Thoracic aorta (tissue), 2 donors: ENCODE measurements at places on chromosomes 16 and 17.

DNA sequence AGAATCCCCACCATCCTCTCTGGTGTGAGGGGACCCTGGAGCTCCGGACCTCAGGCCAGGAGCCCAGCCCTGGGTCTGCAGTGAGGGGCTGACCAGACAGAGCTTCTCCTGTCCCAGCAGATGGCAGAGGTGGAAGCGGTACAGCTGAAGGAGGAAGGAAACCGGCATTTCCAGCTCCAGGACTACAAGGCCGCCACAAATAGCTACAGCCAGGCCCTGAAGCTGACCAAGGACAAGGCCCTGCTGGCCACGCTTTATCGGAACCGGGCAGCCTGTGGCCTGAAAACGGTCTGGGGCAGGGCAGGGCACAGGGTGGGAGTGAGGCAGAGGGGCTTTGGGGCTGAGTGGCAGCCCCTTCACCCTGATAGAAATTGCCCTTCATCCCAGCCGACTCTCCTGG lies 527 bp downstream of the UNC45B start:
- DNase-seq = no peak

DNA sequence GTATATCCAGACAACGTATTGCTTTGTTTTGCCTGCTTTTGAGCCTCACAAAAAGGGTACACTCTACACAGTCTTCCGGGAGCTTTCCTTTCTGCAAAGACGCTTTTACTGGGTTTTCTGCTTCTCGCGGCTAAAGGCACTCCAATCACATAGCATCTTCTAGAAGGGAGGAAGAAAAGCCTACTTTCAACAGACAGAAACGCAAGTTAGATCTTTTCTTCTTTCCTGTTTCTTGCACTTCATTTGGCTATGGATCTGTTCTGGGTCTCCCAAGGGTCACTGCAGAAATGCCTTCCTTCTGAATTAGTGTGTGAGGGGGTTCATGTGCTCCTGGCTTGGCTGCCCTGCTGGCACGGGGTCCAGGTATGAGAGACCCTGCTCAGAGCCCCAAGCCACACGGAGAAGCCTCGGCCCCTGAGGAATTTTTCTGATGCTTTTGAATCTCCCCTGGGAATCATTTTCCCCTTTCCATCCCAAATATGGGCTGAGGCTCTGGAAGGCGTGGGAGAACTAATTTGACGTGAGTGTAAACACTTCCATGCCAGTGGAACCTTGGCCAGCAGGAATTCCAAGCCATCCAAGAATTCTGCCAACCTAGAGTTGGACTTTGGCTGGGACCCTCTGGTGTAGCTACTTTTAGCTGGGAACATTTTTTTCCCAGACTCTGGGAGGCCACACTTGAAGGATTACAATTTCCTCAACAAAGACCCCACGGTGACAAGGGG lies 49.6 kb upstream of the NKD1 start:
- DNase-seq = peak; percentile 18

DNA sequence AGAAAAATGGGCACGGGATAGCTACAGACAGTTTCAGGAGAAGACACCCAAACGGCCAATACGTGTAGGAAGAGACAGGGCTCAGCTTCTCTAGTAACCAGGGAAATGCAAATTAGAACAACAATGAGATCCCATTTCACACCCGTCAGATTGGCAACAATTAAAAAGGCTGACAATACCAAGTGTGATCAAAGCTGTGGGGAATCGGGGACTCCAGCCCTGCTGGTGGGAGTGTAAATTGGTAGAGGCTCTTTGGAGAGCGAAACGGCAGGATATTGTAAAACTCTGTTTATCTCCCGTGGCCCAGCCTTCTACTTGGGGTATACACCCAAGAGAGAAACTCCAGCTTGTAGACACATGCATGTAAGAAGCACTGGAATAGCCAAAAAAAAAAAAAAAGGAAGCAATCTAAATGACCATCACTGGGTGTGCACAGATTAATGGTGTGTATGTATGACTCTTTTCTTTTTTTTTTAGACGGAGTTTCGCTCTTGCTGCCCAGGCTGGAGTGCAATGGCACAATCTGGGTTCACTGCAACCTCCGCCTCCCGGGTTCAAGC lies 27.5 kb downstream of the MYBBP1A start:
- no peak for DNase-seq

GRCh38 chr17:60327134-60327900 lies 64.6 kb downstream of the USP32 start:
- DNase-seq = no peak

DNA sequence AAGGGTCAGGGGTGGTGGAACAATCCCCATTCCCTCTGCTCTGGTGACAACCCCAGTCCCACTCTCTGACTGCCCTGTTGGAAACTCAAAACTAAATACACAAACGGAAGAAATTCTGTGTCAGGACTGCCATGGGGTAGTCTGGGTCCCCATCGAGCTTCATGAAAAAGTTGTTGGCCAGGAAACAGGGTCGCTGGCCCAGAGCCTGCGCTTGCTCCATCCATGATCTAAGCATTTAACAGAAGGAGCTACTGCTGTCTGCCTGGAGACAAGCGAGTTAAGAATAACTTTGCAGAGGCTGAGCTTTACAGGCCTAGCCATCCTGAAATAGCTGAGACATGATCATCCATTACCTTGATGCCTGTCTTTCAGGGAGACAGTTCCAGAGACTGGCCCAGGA lies 32.4 kb upstream of the MYH10 start:
- no peak for DNase-seq

- DNase-seq = peak; percentile 97
These were observed 1.9 kb upstream of the PER1 start for GRCh38 chr17:8153957-8154607.

- DNase-seq = no peak
These were observed 32.4 kb upstream of the JPH3 start for GRCh38 chr16:87569601-87570571.

GRCh38 chr17:50908860-50909764 lies 43.0 kb upstream of the TOB1 start:
- DNase-seq = no peak

- DNase-seq = no peak
These were observed 44.0 kb downstream of the NLK start for GRCh38 chr17:28086519-28086918.

DNA sequence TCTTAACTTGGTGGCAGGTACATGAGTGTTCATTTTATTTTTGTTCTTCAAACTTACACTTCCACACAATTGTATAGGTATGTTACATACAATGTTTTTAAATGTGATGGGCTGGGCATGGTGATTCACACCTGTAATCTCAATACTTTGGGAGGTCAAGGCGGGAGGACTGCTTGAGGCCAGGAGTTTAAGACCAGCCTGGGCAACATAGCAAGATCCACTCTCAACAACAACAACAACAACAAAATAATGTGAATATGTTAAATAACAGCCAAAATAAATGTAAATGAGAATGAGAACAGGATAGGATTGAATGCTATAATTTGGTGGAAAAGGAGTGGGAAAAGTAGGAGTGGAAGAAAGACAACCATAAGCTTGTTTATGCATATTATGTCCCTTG lies 2.6 kb downstream of the NSMCE1 start:
- DNase-seq = no peak

- no peak for DNase-seq
These were observed 47.0 kb downstream of the BCAS3 start for GRCh38 chr17:60724647-60725046.

DNA sequence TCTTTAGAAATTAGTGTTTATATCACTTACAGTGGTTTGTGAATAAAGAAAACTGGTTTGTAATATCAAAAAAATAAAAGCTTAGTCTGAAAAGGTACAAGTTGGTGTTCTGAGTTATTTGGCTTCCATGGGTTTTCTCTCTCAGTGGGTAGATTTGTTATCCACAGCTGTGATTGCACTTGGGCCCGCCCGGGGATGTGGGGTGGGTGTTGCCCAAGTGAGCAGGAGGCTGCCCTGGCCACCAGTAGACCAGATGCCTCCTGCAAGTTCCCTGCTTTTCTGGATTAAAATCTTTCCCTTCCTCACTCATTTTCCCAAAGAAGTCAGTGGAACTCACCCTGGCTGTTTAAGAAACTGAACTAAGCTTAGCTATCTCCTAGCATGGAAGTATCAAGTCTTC lies 380.6 kb downstream of the RBFOX1 start:
- no peak for DNase-seq

GRCh38 chr17:79792984-79793923 lies 3.6 kb downstream of the CBX8 start:
- DNase-seq = no peak

- DNase-seq = peak; percentile 16
These were observed 38.2 kb downstream of the HOXB1 start for GRCh38 chr17:48492401-48493298.

DNA sequence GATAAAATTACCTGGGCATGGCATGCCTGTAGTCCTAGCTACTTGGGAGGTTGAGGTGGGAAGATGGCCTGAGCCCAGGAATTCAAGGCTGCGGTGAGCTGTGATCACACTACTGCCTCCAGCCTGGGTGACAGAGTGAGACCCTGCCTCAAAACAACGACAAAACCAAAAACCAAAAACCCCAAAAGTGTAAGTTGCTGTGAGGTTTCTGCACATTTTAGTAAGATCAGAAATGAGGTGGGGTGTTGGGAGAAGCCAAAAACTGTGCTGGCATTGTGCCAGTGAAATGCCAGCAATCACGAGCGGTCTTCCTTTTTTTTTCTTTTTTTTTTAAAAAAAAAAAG lies 114.6 kb downstream of the PITPNC1 start:
- no peak for DNase-seq

- DNase-seq = no peak
These were observed 562 bp downstream of the USP31 start for GRCh38 chr16:23148513-23149266.

GRCh38 chr16:70778901-70779309 lies 22.1 kb downstream of the VAC14 start:
- no peak for DNase-seq

- DNase-seq = no peak
These were observed 27.0 kb downstream of the CCR7 start for GRCh38 chr17:40538019-40538935.

- no peak for DNase-seq
These were observed 12.3 kb downstream of the LRRC3C start for GRCh38 chr17:39939588-39940419.

DNA sequence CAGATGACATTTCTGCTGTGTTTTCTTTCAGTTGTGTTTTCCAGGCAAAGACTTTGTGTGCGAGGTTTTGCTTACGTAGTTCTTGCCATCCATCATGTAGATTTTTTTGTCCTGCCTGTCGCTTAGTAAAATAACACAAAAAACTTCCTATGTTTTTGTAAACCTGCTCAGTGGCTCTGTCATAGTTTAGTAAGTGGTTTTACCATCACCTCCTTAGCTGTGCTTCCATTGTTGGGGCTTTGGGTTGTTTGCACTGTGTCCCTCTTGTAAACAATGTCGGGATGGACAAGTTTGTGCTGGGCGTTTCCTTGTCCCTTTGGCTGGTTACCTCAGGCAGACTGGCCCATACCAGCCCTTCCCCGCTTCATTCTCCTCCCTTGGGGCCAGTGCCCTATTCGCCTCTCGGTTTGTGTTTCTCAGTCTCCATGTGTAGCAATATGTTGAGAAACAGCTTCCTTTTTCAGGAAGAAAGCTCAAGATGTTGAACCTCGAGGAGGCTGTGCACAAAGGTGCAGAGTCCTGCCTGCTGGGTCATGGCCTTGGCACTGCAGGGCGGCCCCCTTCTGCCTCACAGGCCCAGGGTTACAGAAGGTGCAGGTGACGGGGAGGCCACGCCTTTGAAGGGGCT lies 74.6 kb downstream of the KSR1 start:
- no peak for DNase-seq

- DNase-seq = no peak
These were observed 65.5 kb downstream of the PLD6 start for GRCh38 chr17:17140590-17140980.

DNA sequence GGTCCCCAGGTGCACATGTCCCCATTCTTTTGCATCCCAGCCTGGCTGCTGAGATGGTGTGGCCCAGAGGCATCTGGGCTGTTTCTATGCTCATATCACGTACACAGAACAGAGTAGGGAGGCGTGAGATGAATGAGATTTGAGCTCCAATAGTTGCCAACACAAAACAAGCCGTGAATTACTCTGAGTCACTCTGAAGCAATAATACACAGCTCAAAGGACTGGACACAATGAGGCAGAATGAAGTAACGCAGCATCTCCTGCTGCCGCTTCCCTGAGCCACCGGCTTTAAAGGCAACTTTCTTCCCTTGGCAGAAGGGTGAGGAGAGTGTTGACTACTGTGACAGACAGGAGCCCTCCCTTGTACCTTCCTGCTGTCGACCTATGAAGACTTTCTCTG lies 33.9 kb upstream of the CLEC18B start:
- DNase-seq = no peak

DNA sequence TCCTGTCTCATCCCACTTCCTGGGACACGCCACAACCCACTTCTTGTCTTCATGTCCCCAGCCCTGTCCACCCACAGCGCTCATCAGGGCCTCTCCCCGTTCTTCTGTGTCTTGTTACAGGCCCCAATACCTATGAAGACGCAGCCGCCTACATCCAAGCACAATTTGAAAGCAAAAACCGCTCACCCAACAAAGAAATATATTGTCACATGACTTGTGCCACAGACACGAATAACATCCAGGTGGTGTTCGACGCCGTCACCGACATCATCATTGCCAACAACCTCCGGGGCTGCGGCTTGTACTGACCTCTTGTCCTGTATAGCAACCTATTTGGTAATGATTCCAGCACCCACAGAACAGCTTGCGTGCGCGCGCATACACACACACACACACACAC lies 70.6 kb downstream of the AMFR start:
- no peak for DNase-seq

GRCh38 chr16:46729326-46729995 lies 18.7 kb downstream of the MYLK3 start:
- DNase-seq = no peak

GRCh38 chr16:47644166-47644565 lies 183.0 kb downstream of the PHKB start:
- DNase-seq = no peak

DNA sequence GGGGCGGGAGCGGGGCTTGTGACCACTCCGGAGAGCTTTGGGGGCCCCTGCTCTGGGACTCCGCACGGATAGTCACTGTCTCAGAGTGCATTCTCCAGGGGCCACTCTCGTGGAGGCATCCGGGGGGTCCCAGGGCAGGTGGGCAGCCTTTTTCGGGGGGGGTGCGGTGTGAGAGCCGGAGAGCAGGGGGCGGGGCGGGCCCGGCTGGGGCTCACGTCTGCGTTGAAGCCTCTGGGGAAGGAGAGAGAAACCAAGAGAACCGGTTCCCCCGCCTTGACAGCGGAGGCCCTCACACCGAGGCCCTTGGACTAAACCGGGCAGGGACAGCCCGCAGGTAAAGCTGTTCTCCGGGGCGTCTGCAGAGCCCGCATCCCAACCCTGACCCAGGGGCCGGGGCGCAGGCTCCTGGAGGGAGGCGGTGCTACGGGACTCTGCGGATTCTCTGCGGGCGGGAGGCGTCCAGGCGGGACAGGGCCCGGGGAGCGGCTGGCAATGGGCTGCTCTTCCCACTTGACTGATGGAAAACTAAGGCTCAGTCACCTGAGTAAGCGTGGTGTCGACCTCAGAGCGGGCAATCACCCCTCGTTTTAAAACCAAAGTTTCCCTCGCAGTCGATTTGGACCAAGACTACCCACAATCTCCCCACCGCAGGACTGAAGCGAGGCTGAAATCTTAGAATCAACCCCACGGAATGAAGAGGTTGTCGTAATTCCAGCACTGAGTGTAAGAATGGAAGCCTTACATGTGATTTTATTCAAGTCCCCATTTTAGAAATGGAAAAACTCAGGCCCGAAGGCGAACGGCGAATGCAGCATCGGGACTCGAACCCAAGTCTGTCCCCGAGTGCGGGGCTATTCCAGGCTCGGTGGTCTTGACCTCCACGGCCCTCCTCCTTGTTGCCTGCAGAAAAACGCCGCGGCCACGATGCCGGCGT lies 49.6 kb upstream of the AMZ2 start:
- no peak for DNase-seq

- DNase-seq = no peak
These were observed 240.0 kb downstream of the NTN1 start for GRCh38 chr17:9261081-9262012.

- DNase-seq = peak; percentile 83
These were observed 94.9 kb downstream of the ANKRD11 start for GRCh38 chr16:89395150-89396142.
